ENCODE measurements at places on chromosomes 16 and 17.

GRCh38 chr16:56781528-56781961, 51.6 kb downstream of the NUP93 start:
- no peak for DNase-seq

- DNase-seq = no peak
These were observed 28.9 kb downstream of the WFDC1 start for GRCh38 chr16:84323606-84324005.

DNA sequence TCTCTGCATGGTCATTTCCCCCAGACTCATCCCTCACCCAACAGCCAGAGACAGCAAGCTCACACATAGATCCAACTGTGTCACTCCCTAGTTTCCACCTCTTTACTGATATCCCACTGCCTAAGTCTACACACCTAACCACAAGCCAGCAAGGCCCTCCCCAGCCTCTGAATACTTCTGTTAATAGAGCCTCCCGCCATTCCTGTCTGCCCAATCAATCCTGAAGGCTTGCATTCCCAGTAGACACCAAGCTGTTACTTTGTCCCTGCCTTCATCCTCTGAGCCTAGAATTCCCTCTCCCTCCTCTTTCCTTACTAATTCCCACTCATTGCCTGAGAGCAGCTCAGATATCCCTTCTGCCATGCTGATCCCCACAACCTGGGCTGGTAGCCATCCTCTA, 4.7 kb downstream of the C17orf113 start:
- no peak for DNase-seq

GRCh38 chr17:32859857-32860525, 16.9 kb downstream of the MYO1D start:
- DNase-seq = no peak

DNA sequence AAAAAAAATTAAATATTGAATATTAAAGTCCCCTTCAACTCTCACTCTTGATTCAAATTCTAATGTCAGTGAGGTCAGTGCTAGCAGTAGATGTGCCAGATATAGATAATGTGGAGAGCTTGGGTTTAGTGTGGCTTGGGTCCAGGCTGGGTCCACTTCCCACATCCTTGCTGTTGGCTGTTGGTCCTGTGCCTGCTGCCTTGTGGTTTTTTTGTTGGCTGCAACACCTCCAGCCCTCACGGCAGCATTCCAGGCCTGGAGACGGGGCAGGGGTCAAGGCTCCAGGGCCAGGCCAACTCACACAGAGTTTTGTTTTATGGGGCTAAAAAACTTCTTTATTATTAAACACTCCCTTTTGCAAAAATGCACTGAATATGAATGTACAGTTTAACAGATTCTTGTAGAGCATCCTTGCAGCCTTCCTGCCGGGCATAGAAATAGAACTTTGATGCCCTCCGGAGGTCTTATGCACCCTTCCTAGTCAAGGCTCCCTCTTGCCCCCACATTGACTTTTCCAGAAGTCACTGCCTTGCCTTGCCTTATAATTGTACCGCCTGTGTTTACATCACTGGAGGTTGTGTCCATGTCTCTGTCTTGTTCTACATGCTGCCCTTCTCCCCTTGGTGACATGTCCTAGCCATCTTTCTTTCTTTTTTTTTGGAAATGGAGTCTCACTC, 25.5 kb upstream of the MYO15B start:
- DNase-seq = no peak

DNA sequence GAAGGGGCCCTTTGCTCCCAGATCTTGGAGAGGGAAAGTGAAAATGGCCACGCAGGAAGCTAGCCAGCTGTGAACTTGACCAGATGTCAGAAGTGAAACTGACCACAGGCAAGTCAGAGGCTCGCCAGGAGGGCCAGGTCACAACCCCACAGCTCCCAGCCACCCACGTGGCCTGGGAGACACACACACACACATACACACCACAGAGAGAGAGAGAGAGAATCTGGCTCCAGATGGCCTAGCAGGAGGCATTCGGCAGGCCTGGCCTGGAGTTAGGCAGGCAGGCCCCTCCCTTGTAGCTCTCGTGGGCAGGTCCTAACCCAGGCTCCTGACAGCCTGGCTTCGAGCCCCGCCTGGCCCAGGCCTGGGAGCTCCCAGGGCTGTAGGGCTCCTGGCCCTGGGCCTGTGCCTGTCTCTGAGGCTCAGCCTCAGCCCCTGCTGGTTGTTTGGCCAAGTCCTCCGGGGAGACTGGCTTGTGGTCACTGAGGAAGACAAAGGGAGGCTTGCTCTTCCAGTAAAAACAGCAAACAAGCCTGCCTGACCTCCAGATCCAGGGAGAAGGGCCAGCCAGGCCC, 20.2 kb downstream of the NGFR start:
- DNase-seq = peak; percentile 16

- no peak for DNase-seq
These were observed 2.9 kb upstream of the BCL6B start for GRCh38 chr17:7019839-7020519.

- no peak for DNase-seq
These were observed 87.6 kb downstream of the XYLT1 start for GRCh38 chr16:17382949-17383863.

DNA sequence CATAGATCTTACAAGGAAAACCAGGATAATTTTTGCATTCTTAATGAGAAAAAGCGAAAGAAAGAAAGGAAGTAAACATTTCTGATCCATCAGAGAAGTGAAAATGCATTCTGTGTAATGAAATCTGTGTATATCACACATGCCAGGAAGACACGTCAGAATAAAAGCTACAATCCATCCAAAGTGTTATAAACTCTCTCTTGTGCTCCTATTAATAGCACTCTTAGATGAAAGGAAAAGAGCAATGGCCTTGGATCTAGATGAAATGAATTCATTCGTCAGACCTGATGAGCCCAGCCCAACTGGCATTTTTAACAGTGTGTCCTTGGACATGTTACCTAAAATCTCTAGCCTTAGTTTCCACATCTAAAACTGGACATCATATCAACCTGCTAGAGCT, 885.5 kb downstream of the CDH11 start:
- no peak for DNase-seq

DNA sequence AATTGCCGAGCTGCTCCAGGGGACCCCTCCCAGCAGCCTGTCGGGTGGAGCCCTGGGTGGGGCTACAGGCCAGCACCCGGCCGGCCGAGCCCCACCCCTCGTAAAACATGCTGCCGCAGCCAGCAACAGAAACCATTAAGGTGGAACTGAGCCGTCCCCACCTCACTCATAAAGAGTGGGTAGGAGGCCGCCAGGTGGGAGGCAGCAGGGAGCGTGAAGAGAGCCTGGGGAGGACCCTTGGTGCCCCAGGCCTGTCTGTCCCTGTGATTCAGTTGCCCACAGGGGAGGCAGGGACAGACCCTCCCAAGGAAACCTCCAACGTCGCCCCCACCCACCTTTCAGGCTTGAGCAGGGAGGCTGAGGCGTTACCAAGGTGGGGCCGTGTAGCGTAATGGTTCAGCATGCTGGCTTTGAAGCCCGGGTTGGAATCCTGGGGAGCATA, 8.4 kb downstream of the FOXN1 start:
- no peak for DNase-seq

GRCh38 chr17:4477255-4477791, 21.4 kb upstream of the SPNS2 start:
- no peak for DNase-seq

- no peak for DNase-seq
These were observed 392 bp downstream of the ZSCAN32 start for GRCh38 chr16:3400446-3400778.

- no peak for DNase-seq
These were observed 5.6 kb downstream of the CASKIN1 start for GRCh38 chr16:2190659-2191445.
